Occipital lobe (tissue), 3 donors: ENCODE measurements at places on chromosomes 4 and X.

DNA sequence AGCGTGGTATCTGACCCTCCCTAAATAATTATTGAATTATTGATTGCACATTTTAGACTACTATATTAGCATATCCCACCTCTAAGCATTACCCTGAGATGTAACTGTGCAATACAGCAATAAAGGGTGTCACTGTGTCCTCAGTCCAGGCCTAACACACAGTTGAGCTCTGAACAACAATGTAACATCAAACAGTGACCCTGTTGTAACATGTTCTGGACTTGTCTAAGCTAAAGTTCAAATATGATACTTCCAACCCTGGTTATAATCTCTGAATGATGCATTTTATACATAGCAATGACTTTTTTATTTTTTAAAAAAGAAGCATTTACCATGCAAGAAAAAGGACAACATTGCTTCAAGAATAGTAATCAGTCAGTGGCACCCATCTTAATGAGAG lies 61.6 kb upstream of the DMD start:
- DNase-seq, result no peak

DNA sequence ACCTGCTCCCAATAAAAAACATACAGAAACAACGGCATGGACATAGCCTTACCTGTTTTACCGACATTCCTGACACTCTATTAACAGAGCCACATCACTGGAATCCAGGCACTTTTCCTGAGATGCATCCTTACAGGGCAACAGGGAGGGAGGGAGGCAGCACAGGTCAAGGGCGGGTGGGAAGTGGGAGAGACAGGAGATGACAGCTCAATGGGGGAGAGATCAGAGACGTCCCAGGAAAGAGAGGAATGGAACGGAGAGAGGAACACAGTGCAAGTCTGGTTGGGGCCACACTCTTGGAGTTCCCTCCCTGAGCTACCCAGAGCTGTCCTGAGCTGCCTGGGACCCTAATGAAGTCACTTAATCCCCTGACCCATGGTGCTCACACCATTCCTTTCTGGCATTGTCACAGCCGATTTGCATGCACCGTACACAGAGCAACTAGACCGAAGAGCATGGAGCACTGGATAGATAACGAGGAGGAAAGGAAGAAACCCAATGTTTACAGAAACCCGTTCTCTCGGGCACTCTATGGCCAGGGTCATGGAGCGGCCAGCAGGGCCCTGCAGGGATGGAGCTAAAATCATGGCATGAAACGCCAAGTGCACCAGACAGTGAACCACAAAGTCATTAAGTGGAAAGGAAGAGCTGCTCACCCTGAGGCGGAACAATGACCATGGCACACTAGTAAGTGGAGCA lies 93.1 kb downstream of the NSUN7 start:
- no peak for DNase-seq

DNA sequence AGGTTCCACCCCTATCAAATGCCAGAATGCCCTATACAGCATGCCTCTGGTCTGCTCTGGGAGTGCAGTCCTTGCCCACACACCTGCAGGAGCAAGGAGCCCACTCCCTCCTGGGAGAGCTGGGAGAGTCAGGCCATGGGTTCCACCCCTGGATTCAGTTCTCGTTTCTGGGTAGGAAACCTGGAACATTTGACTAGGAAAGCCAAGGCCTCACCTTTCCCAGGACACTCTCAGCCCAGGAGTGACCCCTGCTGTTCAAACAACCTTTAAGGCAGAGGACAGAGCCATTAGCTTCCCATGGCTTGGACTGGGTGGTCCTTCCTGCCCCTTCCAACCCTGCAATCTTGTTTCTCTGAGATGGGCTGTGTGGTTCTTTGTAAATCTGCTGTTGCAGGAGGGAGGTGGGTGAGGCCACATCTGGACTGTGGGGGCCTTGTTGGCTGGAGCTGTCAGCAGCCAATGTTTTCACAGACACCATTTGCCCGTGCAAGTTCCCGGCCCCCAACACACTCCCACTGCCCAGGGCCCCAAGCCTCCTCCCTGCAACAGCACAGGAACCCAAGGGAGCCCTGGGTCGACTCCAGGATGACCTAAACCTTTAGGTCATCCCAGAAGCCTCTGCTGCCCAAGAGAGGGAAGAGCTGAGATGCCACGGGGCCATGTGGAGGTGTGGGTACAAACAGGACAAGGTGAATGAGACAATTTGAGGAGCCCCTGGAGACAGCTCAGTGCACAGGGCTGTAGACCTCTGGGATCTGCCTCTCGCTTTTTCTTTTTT lies 104.4 kb downstream of the PJA1 start:
- DNase-seq, result no peak

- no peak for DNase-seq
These were observed 28.1 kb downstream of the ZNF81 start for GRCh38 chrX:47864785-47865184.

GRCh38 chr4:167868163-167868562 lies 224.2 kb upstream of the ANXA10 start:
- DNase-seq, result no peak

DNA sequence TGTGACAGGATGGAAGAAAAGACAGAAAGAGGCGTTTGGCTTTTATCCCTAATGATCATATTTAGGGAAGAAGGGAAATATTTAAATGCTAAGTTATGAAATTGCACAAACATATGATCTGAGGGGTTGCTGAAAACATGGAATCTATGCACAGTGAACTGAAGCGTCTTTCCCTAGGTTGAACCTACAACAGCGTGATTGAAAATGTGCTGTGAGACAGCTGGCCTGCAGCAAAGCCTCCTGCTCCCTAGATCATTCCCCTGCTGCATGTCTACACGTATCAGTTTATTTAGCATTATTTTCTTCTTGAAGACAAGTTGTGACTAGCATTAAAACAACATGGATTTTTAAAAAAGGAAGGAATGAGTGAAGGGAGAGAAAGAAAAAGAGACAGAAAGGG lies 272.5 kb upstream of the TRAM1L1 start:
- no peak for DNase-seq

DNA sequence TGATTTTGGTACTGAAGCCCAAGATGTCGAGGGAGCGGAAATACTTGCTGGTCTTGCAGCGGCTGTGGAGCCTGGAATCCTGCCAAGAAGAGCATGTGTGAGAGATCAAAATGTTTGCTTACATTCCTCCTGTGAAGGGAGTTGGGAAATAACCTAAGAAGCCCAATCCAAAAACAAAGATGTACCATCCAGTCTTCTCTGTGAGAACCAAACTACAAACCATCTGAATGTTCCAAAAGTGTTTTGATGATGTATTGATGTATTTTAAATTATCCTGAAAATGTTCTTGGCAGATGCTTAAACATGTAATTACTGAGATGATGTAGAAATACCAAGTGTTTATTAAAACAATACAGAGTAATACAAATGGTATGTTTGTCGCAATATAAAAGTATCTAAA lies 10.1 kb upstream of the ADH1A start:
- DNase-seq, result no peak

GRCh38 chr4:182103614-182104319 lies 139.4 kb upstream of the TENM3 start:
- no peak for DNase-seq

GRCh38 chr4:4603592-4603991 lies 61.7 kb upstream of the STX18 start:
- DNase-seq, result no peak

GRCh38 chr4:11813951-11814446 lies 385.3 kb upstream of the HS3ST1 start:
- DNase-seq, result no peak
